ENCODE measurements at places on chromosomes 7 and 10. TPM values are rescaled to one million over a fixed set of nuclear protein-coding genes. Genes with fewer than 3 reads are reported as not detected.

Gene HOXA9
- total RNA-seq: 69.0 TPM

- no peak for DNase-seq
- H3K4me3 ChIP-seq: no peak overlapping the region
- no peaks in the 10 kb centered on the region for H3K36me3 ChIP-seq
- peaks cover 29% of the 10 kb centered on the region for H3K27me3 ChIP-seq
- H3K4me1 ChIP-seq: no peaks in the 10 kb centered on the region
- no peak overlapping the region for H3K27ac ChIP-seq
Observed at GRCh38 chr7:108156897-108157605, 26.9 kb upstream of the LAMB4 start.

DNA sequence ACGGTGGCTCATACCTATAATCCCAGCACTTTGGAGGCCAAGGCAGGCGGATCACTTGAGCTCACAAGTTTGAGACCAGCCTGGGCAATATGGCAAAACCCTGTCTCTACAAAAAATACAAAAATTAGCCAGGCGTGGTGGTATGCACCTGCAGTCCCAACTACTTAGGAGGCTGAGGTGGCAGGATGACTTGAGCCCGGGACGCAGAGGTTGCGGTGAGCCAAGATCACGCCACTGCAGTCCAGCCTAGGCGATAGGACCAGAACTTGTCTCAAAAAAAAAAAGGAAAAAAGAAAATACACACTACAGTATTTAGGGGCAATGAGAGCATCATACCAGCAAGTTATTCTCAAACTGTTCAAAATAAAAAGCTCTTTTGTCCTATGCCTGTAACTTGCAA is 59.5 kb downstream of the ABI1 start:
- no peak overlapping the region for H3K4me3 ChIP-seq
- peaks cover 7% of the 10 kb centered on the region for H3K4me1 ChIP-seq
- no peaks in the 10 kb centered on the region for H3K36me3 ChIP-seq
- no peak for DNase-seq

- no peak overlapping the region for H3K27ac ChIP-seq
- no peaks in the 10 kb centered on the region for H3K36me3 ChIP-seq
- no peaks in the 10 kb centered on the region for H3K4me1 ChIP-seq
- H3K4me3 ChIP-seq: no peak overlapping the region
- H3K27me3 ChIP-seq: peaks cover 93% of the 10 kb centered on the region
Observed at GRCh38 chr10:48707472-48707871, 22.8 kb downstream of the WDFY4 start.

GRCh38 chr7:30887464-30887872 is 24.2 kb upstream of the AQP1 start:
- DNase-seq: no peak
- H3K27me3 ChIP-seq: no peaks in the 10 kb centered on the region
- H3K4me3 ChIP-seq: no peak overlapping the region
- H3K4me1 ChIP-seq: peaks cover 9% of the 10 kb centered on the region
- H3K27ac ChIP-seq: no peak overlapping the region
- no peaks in the 10 kb centered on the region for H3K36me3 ChIP-seq

Gene MOGAT3
- total RNA-seq: not detected

- no peak overlapping the region for H3K4me3 ChIP-seq
- H3K4me1 ChIP-seq: 0 out of 2 replicates have a peak, but pooled peaks cover 5% of the 10 kb centered on the region
- no peak overlapping the region for H3K27ac ChIP-seq
- DNase-seq: peak; percentile 51
- H3K36me3 ChIP-seq: no peaks in the 10 kb centered on the region
Observed at GRCh38 chr7:90749262-90749661, 153.1 kb downstream of the CDK14 start.

DNA sequence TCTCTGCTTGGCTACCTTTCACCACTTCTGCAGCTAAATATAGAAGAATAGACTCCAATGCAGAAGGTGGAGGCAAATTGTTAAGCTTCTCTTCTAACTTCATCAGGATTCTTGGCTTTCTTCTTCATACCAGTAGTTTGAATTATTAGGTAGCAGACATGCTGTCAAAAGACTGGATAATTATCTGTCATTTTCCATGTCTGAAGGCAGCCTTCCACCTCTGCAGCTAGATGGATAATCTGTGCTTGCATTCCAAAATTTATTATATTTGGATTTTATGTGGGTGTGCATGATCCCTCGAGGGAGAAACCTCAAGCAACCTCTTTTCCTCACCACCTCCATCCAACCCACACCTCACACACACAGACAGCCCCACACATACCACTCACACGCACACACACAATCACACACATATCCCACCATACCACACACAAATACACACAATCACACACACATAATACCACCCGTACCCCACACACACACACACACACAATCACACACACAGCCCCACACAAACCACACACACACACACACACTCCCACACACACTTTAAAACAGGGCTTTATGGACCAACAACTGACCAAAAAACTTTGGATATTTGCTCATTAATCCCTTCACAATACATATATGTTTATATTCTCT is 145.0 kb downstream of the C7orf25 start:
- no peaks in the 10 kb centered on the region for H3K27me3 ChIP-seq
- H3K36me3 ChIP-seq: no peaks in the 10 kb centered on the region
- H3K27ac ChIP-seq: no peak overlapping the region
- DNase-seq: no peak

GRCh38 chr7:33904681-33905388 is 504 bp upstream of the BMPER start:
- H3K27me3 ChIP-seq: peaks cover 56% of the 10 kb centered on the region
- H3K27ac ChIP-seq: no peak overlapping the region
- no peaks in the 10 kb centered on the region for H3K36me3 ChIP-seq
- no peak for DNase-seq
- H3K4me1 ChIP-seq: peaks cover 12% of the 10 kb centered on the region

Gene CDCA7L
- 78.4 TPM for total RNA-seq

DNA sequence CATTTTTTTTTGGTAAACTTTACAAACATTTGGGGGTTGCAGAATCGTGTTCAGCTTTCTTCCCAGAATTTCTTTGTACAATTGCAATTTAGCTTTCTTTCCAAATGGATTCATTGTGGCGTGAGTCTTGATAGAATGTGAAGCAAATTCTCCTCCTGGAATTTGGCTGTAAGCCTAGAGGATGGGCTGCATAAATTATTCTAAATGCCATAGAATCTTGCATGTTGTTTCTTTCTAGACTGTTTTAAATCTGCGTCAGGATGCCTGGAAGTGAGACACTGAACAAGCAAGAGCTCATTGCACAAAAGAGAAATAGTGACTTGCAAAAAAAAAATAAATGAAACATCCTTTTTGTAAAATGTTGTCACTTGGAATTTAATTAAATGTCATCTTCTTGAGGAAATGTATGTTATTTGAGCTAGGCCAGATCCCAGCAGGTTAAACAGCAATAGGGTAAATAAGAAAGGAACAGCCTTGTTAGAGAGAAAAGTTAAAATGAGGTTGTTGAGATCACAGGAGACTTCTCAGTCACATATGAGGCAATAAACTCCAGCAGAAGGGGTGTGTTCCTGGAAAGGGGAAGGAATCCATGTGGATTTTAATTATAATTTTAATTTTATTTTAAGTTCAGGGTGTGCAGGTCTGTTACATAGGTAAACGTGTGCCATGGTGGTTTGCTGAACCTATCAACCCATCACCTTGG is 483.0 kb downstream of the PLXDC2 start:
- no peaks in the 10 kb centered on the region for H3K36me3 ChIP-seq
- H3K27me3 ChIP-seq: no peaks in the 10 kb centered on the region
- no peak for DNase-seq

Gene SFR1
- total RNA-seq: 4.7 TPM

Gene POM121C
- 23.8 TPM for total RNA-seq

DNA sequence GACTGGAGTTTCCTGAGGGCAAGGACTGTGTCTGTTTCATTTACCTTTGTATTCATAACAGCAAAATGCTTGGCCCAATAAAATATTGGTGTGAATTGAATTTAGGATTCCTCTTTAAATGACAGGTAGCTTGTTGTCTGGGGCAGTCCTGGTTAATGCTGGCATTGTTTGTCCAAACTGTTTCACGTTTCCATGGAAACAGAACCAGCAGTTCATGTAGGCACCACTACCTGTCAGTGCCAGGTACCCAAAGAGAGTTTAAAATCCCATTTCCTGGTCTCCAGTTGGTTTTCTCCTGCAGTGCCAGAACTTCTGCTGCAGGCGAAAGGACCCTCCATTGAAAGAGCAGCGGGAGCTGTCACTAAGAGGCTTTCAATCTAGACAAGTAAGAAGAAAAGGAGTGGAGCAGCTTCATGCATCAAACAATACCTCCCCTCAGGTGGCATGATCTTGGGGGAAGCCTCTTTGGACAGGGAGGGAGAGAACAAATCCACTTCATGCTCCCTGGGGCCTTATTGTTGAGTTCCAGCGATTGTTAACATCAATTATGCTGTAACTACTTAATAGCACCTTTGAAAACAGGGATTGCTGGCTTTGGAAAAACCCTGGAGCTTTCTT is 109.6 kb downstream of the KIF20B start:
- no peak overlapping the region for H3K27ac ChIP-seq
- no peak for DNase-seq

Gene SPRN
- total RNA-seq: not detected

- H3K4me1 ChIP-seq: peaks cover 9% of the 10 kb centered on the region
- H3K4me3 ChIP-seq: no peak overlapping the region
- DNase-seq: no peak
- 0 out of 2 replicates have a peak, but pooled peaks cover 4% of the 10 kb centered on the region for H3K36me3 ChIP-seq
Observed at GRCh38 chr7:24733414-24734060, 23.7 kb downstream of the GSDME start.

DNA sequence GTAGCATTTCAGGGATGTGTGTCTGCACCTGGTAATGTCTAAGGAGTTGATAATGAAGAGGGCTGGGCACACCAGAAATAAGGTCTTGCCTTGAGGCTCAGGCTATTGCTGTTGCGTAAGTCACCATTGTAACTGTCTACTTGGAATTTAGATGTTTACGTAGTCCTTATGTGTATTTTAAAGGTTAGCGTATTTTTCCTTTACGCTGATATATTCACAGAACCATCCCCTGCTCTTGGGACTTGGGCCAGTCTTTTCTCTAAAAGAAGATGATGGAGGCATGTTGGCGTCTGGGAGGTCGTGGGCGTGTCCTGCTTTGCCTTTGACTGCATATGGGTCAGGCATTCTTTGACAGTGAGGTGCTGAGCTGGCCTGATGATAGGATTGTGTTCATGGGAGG is 14.7 kb downstream of the WDR37 start:
- no peak for DNase-seq
- H3K27ac ChIP-seq: no peak overlapping the region
- H3K36me3 ChIP-seq: no peaks in the 10 kb centered on the region
- no peaks in the 10 kb centered on the region for H3K4me1 ChIP-seq
- H3K27me3 ChIP-seq: no peaks in the 10 kb centered on the region

- H3K4me3 ChIP-seq: no peak overlapping the region
- H3K36me3 ChIP-seq: no peaks in the 10 kb centered on the region
- no peak overlapping the region for H3K27ac ChIP-seq
- no peaks in the 10 kb centered on the region for H3K27me3 ChIP-seq
- H3K4me1 ChIP-seq: peaks cover 30% of the 10 kb centered on the region
Observed at GRCh38 chr10:14875941-14876340, 2.7 kb upstream of the SUV39H2 start.

DNA sequence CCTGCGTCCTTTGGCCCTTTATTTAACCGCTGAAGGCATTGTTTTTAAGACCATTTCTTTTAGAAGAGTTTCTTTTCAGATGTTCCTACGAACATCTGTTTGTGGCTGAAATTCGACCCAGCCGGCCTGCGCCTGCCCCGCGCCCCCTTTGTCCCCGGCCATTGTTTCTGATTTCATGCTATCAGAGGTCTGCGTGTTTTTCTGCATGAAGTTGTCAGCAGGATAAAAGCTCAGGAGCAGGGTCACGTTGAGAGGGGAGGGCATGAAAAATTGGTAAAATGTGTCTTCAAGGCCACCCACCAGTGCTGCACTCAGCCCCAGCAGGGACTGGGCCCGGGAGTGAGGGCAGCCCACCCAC is 43.1 kb downstream of the NKX6-2 start:
- DNase-seq: no peak
- H3K27me3 ChIP-seq: no peaks in the 10 kb centered on the region
- H3K4me1 ChIP-seq: no peaks in the 10 kb centered on the region
- H3K36me3 ChIP-seq: no peaks in the 10 kb centered on the region
- no peak overlapping the region for H3K27ac ChIP-seq

DNA sequence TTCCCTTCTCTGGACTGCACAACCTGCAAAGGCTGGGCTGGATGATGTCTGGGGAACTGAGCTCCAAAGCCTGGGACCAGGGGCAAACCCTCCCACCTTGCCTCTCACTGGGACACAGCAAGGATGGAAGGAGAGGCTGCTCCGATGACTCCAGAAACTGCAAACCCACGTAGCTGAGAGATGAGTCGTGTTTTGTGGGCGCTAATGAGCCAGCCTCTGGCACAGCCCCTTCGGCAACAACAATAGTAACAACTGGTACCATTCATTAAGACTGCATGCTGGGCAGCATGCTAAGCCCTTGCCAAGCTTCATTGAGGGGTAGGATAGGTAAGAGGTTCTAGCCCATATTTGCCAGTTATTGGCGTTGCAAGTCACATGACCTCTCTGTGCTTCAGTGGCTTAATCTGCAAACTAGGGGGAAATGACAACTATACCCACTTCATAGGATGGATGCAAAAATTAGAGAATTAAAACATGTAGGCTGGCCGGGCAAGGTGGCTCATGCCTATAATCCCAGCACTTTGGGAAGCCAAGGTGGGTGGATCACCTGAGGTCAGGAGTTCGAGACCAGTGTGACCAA is 145.9 kb downstream of the SH3PXD2A start:
- DNase-seq: peak; percentile 74
- no peak overlapping the region for H3K4me3 ChIP-seq
- no peaks in the 10 kb centered on the region for H3K27me3 ChIP-seq
- H3K36me3 ChIP-seq: no peaks in the 10 kb centered on the region
- peaks cover 18% of the 10 kb centered on the region for H3K4me1 ChIP-seq

Gene CUZD1
- 0.40 TPM for total RNA-seq

DNA sequence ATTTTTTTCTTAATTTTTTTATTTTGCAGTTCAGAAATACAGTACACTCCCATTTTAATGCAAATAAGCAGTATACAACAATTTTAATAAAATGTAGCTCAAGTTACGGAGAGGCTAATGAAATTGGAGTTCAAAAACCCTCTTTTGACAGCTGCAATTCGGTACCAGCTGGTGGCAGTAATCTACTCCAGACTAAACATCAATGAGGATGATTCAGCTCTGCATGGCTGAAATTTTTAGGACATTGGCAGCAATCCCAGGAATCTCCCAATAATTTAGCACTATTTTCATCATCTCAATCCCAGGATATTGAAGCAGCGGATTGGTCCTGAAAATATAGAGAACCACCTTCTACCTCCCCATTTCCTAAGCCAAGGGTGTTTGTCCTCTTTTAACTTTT is 278.8 kb downstream of the CACNA2D1 start:
- no peak overlapping the region for H3K27ac ChIP-seq
- H3K36me3 ChIP-seq: no peaks in the 10 kb centered on the region
- no peaks in the 10 kb centered on the region for H3K4me1 ChIP-seq
- peak; percentile 58 for DNase-seq
- peaks cover 65% of the 10 kb centered on the region for H3K27me3 ChIP-seq
- H3K4me3 ChIP-seq: no peak overlapping the region

Gene SLC16A9
- 12.8 TPM for total RNA-seq

DNA sequence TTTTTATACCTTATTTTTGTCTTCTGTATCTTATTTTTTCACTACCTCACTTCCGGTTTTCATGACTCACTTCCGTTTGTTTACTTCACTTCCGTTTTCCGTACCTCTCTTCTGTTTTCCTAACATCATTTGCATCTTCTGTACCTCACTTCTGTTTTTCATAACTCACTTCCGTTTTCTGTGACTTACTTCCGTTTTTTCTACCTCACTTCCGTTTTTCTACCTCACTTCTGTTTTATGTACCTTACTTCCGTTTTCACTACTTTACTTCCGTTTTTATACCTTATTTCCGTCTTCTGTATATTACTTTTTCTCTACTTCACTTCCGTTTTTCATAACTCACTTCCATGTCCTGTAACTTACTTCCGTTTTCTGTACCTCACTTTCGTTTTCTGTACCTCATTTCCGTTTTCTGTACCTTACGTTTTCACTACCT is 492.5 kb upstream of the AKR1E2 start:
- no peak overlapping the region for H3K4me3 ChIP-seq
- no peaks in the 10 kb centered on the region for H3K27me3 ChIP-seq
- H3K4me1 ChIP-seq: peaks cover 4% of the 10 kb centered on the region
- no peak overlapping the region for H3K27ac ChIP-seq

Gene SPDYE8
- total RNA-seq: not detected
